ENCODE measurements at places on chromosomes 3 and 15. TPM values are rescaled to one million over a fixed set of nuclear protein-coding genes. Genes with fewer than 3 reads are reported as not detected.

GOLGA6L24 gene
- not detected for total RNA-seq

GOLGA8T gene
- total RNA-seq, result not detected

DALRD3 gene
- total RNA-seq, result 44.1 TPM

PLEKHO2 gene
- 9.1 TPM for total RNA-seq

CLDN18 gene
- 19.5 TPM for total RNA-seq

ZDHHC19 gene
- total RNA-seq, result not detected

PYGO1 gene
- total RNA-seq, result 21.8 TPM

ERICH6 gene
- not detected for total RNA-seq

NEK10 gene
- total RNA-seq, result 3.3 TPM

HHLA2 gene
- not detected for total RNA-seq

SPESP1 gene
- total RNA-seq, result not detected

ADAMTS7 gene
- 127 TPM for total RNA-seq

GOLGA6B gene
- total RNA-seq, result not detected

GHSR gene
- total RNA-seq, result not detected

EBLN2 gene
- 14.9 TPM for total RNA-seq

C3orf85 gene
- not detected for total RNA-seq

GOLGA6D gene
- total RNA-seq, result 0.13 TPM

MESP1 gene
- 0.50 TPM for total RNA-seq

ITIH1 gene
- total RNA-seq, result 14.1 TPM

GAP43 gene
- 11.7 TPM for total RNA-seq

GOLGA6L7 gene
- not detected for total RNA-seq

AHSG gene
- 0.27 TPM for total RNA-seq

CORO2B gene
- total RNA-seq, result 2.0 TPM
